ENCODE measurements at places on chromosomes 5 and 9.
A peak's percentile ranks its signal among the peaks of the same experiment; 100 is the strongest.

DNA sequence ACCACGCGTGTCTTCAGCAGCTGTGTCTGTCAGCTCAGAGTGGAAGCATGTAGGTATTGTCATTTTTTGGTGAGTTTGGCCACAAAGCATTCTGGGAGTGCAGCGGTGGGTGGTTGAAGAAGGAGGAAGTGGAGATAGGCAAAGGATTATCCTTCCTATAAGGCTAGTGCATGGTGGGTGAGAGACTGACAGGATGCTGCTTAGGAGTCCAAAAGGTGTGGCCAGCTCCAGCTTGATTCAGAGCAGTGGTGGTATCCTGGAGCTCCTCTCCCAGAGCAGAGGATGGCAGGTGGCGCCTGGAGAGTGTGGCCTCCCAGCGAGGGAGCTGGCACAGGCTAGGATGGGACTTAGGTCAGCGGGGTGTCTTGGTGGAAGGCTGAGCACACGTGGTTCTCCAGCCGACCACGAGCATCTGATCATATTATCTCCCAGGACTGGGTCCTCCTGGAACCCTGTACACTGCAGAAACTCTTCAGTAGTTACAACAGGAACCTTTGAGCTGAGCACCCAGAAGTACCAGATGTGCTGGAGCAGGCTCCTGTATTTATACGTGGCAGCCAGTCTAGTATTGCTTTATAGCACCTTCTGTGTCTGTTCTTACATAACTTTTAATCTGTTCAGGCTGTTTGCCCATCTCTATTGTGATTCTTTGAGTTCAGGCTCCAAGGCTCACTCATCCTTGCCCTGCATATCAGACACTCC is 29.6 kb downstream of the MAML1 start:
- no peak for DNase-seq

DNA sequence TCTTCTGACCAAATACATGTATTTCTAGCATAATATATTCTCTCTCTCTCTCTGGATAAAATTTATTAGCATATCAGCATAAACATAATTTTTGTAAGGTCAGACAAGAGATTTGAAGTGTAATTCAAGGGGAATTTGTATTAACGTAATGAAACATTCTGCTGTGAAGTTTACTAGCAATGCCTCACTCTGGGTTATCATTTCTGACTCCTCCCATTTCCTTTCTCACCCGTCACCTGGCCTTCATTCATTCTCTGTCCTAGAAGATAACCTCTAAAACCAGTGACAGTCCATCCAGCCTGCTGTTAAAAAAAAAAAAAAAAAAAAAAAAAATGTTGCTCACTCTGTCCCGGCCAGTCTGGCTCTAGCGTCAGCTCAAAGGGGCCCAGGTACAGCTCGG is 27.1 kb downstream of the GRAMD2B start:
- no peak for DNase-seq

DNA sequence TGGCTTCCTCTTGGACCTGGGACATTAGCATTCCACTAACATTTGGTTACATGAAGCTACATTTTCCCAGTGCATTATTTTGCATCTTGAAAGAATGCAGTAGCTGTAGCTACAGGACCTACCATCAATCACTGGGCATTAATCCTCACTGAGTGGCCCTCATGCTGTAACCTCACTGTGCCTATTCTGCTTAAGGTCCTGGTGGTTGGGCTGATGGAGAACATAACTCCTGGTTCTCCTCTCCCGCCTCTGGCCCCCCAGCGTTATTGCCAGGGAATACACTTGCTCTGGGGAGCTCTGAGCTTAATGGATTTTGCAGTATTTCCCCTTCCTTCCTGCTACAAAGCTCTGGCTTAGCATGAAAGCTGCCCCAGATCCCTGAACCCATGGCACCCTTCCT is 111.5 kb upstream of the EQTN start:
- DNase-seq, result no peak

- no peak for DNase-seq
These were observed 371.6 kb downstream of the KDM4C start for GRCh38 chr9:7129391-7129790.

- DNase-seq, result no peak
These were observed 13.5 kb upstream of the SFXN1 start for GRCh38 chr5:175464942-175465233.

- no peak for DNase-seq
These were observed 677 bp upstream of the TXNDC15 start for GRCh38 chr5:134873494-134873893.

DNA sequence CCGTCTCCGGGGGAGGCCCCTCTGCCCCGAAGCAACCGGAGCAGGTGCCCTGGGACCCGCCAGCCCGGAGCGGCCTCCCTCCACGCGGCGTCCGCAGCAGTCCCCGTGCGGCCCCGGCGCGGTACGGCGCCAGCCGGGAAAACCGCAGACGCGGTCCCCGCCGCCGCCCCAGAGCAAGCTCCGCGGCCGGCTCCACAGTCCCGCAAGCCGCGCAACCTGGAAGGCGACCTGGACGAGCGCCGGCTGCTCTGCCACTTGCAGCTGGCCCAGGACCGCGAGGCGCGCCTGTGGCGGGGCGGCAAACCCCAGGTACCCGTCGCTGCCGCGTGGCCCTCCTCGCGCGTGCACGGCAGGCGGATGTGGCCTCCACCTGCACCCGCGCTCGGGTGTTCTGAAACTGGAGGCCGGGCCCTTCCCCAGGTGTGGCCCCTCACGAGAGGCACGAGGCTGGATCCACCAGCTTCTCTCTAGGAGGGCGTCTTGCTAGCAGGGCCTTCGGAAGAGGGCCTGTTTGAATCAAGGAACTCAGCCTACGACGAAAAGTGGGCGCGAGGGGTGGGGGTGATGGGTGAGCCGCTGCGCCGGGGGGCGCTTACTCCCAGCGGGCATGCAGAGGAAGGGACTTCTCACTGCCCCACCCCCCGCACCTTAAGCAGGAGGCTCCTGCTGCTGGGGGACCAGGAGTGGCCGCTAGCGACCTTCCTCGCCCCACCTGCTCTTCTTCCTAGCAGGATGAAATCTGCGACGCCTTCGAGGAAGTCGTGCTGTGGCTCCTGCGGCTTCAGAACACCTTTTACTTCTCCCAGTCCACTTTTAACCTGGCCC is 602 bp downstream of the CCNI2 start:
- DNase-seq, result no peak

DNA sequence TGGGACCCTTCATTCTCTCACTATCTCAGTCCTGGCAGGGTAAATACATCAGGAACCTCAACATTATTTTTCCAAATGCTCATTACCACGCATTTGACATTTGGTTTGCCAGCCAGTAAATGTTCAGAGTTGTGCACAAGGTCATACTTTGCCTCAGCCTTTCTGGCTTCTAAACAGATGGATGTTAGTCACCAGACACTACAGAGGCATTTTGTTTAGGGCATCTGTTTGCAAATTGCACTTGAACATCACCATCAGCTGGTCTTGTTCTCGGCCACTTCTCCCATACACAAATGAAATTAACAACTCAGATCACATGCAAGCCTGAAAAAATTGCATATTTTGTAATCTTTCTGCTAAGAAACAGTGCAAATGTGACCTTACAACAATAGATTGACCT is 75.0 kb upstream of the SLC1A1 start:
- no peak for DNase-seq

DNA sequence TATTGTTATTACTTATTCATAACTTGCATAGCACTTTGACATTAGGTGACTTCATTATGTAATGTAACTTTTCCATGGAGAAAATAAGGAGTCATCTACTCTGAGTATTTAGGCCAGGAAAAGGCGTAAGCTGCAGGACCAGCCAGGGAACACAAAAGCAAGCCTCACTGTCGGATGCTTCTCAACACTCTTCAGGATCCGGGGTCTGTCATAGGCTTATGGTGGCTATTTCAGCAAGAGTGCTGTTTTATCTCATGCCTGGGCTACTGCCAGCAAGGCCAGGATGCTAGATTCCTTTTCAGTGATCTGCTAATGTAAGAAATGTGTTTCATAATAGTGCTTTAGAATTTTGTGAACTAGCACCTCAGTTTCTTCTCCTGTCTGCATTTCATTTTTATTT is 162.4 kb downstream of the CHSY3 start:
- peak; percentile 61 for DNase-seq

GRCh38 chr9:38671372-38671731 is 48.6 kb downstream of the FAM240B start:
- DNase-seq, result peak; percentile 50

DNA sequence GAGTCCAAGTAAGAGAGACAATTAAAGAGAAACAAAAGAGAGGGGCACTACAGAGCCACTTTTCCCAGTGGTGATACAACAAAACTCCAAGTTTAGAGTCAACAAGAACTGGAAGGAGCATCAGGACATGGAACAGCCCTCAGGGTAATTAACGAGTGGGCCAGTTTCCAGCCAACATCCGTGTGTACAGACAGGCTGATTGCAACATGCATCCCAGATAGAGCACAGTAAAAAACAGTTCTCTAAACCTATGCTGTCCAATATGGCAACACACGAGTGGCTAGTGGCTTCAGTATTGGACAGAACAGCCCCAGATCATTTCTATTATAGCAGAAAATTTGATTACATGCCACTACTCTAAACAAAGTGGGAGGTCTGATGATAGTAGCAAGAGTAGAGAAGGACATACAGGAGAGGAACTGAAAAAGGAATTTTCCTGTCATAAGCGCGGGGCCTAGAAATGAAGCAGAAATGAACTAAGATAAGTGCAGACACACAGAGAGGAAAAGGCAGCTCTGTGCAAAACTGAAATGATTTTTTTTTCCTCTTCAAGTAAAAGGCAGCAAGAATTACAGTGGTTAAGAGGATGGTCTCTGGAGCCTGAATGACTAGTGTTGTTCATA is 175.6 kb upstream of the CCNG1 start:
- DNase-seq, result no peak

DNA sequence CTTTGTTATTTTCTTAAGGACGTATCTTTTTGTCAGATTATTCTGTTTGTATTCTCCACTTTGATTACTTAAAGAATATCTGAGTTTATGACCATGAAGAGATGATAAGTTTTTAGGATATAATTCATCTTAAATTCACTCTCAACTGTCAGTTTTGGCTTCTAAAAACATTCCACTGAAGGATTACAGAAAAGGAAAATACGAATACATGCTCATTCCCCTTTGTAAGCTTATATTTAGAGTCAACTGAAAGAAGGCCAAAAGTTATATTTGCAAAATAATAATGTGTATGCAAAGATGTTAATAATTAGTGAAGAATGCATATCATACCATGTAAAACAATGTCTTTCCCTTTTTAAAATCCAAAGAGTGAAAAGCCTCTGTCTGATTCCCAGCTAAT is 52.5 kb downstream of the ZNF474 start:
- DNase-seq, result no peak

GRCh38 chr5:112733586-112733985 is 4.1 kb upstream of the APC start:
- no peak for DNase-seq

- DNase-seq, result no peak
These were observed 9.4 kb downstream of the FLT4 start for GRCh38 chr5:180639741-180640610.

- DNase-seq, result no peak
These were observed 859 bp downstream of the CSNK1G3 start for GRCh38 chr5:123512611-123513461.

GRCh38 chr5:96615223-96615622 is 47.0 kb upstream of the CAST start:
- DNase-seq, result no peak

DNA sequence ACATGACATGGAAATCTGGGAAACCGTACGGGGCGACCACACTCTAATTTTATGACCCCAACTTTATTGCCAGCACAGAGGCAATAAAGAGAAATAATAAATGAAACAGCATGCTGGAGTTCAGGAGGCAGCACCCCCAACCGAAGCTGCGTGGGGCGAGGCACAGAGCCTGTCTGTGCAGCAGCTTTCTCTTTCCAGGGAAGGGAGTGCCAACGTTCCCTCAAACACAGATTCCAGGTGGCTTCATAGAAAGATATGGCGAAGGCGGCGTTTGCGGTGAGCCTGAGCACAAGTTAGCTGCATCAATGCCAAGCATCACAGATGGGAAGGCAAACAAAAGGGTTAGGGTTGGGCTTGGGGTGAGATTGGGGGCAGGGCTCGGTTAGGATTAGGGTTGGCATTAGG is 114.8 kb downstream of the HSD17B3 start:
- no peak for DNase-seq

DNA sequence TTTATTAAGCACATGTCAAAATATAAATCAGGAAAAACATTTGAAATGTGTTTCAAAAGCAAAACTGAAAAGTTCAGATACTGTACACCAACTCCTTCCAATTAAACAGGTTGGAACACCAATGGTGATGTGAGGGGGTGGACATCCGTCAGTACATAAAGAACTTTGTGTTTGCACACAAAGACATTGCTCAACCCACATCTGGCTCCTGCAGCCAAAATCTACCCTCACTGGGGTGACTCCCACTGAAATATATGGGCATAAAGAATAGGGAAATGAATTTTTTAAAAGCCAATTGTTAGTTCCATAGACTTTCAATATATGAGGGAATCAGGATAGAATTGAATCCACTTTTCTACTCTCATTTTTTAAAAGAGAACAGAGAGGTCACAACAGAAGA is 63.9 kb downstream of the MEGF9 start:
- no peak for DNase-seq

- DNase-seq, result no peak
These were observed 387.9 kb downstream of the RAB3C start for GRCh38 chr5:58970766-58971165.

DNA sequence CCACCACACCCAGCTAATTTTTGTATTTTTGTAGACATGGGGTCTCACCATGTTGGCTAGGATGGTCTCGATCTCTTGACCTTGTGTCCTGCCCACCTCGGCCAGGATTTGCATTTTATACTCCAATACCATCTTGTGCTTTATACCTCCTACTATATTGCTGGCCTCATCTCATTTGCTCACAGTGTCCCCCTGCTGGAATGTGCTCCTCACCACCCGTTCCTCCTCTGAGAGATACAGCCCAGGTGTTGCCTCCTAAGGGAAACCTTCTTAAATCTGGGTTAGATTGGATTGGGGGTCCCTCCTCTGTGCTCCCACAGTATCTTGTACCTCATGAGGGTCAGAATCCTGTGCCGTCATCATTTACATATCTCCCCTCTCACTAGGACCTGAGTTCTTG is 131.7 kb downstream of the PAPPA start:
- no peak for DNase-seq
